ENCODE measurements at places on chromosomes 16 and 17.

DNA sequence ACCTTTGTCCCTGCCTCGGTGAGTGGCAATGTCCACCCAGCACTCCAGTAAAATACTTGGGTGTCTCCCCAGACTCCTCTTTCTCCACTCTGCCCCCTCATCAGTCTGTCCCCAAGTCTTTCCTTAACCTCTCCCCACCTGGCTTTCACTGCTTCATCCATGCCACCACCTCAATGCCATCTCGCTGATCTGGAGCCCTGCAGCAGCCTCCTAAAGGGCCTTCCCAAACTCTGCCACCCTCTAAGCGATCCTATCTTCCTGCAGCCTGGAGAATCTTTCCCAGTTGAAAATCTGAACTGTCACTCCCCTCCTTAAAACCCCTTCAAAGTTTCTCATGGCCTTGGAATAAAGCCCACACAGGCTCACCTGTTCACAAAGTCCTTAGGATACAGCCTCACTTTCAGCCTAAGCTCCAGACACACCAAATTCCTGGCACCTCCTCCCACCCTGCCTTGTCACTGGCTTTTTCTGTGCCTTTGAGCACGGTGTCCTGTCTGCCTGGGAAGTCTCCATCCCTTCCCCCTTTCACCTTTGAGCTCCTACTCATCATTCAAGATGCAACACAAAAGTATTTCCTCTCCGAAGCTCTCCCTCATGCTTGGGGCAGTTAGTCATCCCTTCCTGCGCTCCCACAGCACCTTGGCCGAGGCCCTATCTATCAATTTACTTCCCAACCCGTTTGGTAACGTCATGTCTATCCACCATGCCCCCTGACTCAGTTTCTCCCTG is 2.8 kb downstream of the WNK4 start:
- DNase-seq, result no peak

DNA sequence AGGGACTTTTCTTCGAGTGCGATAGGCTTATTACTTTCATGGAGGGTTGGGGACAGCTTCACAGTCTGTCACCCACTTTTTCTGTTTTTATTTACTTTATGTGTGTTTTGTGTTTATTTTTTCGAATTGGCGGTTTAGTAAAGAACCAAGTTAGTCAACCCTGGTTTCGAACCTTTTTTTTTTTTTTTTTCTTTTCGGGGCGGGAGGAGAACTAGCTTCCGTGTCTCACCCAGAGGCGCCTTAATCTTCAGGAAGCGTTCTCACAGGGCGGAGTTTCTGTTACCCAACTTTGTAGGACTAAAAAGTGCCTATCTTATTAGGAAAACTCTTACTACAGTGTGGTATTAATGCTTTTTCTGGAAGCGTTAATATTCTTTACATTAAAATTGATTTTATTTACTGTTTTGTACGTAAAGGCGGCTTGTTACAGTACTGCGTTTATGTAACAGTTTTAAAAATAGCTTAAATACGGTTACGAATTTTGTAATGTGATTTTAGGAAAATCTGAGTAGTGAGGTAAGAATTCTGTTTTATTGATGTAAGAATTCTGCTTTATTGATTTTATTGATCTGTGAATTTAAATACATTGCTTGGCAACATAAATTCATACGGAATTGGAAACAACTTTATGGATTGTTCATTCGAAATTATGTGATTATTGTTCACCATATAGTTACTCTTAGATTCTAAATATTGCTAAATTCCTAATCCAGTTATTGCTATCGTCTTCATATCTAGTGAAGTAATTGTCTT is 885 bp downstream of the ZNF207 start:
- no peak for DNase-seq

- no peak for DNase-seq
These were observed 22.3 kb upstream of the COX10 start for GRCh38 chr17:14046978-14047377.

DNA sequence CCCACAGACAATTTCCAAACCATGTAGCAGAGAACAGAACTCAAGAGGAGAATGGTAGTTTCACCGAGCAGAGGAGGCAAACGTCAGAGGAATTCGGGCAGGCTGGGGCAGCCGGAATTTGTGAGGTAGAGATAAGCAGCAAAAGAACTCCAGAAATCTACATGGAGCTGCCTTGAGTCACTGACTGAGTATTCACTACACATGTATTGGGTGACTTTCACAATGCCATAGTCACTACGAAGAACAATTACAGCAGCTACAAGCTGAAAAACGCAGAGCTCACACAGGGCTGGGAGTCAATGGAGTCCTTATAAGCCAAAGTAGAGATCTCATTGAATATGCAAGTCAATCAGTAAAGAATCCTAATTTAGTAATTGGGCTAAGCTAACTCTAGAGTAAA is 13.4 kb downstream of the CMC2 start:
- no peak for DNase-seq

- DNase-seq, result no peak
These were observed 314.2 kb downstream of the FOXL1 start for GRCh38 chr16:86892509-86892908.

DNA sequence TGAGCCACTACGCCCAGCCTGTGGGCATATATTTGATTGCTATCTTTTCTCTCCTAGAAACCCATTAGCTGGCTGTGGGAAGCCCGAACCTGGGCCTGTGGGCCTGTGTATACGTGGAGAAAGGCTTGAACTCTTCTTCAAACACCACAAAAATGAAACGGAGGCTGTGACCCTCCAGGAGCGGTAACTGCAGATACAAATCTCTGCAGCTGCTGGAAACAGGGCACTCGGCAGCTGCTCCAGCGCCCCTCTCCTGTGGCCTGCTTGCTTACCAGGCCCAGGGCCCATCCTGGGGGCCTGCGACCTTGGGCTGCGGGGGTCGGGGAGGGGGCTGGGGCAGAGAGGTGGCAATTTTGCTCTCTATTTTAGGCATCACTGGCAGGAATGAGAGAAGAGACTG is 28.0 kb upstream of the MTSS2 start:
- DNase-seq, result no peak

DNA sequence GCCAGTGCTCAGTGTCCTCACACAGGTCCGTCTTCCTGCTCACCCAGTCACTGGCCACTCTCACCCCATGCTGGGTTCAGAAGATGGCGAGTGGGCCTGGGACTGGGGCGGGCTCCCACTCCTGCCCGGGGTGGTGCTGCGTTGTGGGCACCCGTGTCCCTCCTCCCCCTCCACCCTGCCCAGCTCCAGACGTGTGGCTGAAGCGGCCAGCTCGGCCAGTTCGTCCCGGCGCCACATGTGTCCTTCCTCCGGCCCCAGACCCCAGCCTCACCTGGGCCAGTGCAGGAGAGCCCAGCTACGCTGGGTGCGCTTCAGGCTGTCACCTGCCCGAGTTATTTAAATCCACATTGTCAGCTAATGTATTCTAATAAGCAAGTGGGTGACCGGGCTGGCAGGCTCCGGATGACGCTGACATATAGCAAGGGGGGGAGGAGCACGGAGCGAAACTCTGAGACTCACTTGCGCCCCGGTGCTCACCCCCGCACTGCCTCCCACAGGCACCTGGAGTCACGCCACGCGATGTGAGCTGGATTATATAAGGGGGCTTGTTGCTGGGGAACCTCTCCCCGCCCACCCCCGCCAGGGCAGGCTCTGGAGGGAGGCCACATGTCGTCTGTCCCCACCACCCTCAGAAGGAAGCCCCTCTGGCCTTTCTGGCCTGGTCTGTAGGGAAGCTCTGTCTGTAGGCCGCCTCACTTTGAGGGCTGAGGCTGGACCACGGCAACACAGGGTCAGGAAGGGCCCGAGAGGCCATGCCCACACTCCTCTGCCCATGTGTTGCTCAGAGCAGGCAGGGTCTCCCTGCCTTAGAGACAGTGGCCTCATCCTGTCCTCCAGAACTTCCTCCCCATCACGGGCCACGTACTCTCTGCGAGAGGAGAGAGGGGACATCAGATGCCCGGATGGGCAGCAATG is 7.1 kb upstream of the BAIAP2 start:
- no peak for DNase-seq

Data from omental fat pad (tissue), 4 donors.